ENCODE measurements at places on chromosomes 3 and 15.

GRCh38 chr3:8938021-8938420 lies 25.3 kb downstream of the RAD18 start:
- DNase-seq: no peak

DNA sequence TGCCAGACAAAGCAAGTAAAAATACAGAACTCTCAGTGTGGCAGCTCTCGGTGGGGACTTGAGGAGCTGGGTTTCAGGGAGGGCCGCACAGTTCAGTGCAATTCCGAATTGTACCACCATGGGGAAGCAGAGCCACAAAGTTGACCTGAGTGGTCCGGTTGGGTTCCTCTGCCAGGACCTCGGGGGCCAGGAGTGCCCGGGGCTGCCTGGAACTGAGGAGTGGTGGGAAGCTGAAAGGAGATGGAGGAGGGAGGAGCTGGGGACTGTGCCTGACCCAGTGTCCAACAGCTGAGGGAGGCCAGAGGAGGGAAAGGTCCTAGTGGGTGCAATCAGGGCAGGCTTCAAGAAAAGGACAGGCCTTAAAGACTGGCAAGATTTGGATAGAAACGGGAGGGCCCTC lies 32.2 kb upstream of the TRH start:
- DNase-seq: peak; percentile 51

- no peak for DNase-seq
Measured at GRCh38 chr15:38506997-38507396, 53.1 kb downstream of the FAM98B start.

DNA sequence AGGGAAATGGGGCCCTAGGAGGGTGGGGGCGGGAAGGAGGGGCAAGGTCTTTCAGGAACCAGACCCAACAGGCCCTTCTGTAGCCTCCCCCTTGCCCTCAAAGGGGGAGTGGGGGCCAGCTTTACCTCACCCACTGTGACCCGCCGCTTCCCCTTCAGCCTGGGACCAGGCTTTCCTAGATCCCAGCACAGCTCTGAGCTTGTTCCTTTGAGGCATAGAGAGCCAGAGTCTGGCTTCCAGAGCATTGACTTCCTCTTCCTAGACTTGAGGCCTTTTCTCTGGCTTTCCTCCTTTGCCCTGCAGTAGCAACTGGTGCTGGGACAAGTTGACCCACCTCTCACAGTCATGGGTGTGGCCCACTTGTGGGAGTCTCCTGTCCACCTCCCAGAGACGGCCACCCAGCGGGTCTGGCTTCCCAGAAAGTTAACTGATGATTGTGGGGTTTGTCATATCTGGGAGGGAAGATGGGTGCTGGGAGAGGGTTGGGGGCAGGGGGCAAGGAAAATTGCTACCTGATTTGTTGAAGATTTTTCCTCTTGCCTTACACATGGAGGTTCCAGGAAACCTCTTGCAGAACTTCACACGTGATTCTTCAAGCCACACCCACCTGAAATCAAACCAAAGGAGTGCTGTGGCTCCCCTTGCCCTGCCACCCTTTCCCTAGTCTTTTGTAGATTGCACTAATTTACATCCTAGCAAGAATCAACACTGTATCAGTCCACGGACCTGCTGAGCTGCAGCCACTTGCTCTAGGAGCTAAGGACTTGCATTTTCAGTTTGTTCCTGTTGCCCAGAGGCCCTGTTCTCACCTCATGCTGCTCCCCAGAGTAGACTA lies 4.1 kb upstream of the CHST14 start:
- DNase-seq: no peak

DNA sequence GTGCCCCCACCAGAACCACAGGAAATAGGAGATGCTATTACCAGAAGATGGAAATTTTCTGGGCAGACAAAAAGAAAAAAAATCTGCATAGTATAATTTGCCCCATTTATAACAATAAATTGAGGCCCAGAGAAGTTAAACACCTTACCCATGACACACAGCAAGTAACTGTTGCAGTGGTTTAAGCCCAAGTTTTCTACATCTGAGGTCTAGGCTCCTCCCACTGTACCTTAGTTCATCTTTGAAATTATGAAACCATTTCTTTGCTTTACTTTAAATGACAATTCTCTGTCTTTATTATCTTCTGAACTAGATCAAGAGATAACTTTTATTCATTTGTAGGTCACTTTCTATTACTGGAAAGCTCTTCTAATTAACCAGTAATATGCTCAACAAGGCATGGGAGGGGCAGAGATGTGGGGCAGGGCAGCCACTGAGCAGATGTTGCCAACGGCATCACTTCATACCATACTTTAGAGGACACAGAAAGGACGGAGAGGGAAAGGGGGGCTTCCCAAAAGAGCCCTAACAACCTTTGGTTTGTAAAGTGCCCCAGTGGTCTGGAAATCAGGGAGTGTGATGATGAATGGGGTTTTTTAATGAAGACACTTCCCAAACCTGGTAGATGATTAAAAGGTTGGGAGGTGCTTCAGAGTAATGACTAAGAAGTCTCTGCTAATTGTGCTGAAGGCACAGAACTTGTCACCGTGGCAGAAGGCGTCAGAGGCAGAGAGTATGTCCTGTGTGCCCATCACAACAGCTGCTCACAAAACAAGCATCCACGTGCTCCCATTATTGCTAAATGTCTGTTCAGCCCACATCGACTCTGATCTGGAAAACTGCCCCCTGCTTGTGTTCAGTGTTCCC lies 342.5 kb downstream of the SHQ1 start:
- DNase-seq: no peak

GRCh38 chr15:101635944-101636727 lies 16.0 kb downstream of the TM2D3 start:
- no peak for DNase-seq

DNA sequence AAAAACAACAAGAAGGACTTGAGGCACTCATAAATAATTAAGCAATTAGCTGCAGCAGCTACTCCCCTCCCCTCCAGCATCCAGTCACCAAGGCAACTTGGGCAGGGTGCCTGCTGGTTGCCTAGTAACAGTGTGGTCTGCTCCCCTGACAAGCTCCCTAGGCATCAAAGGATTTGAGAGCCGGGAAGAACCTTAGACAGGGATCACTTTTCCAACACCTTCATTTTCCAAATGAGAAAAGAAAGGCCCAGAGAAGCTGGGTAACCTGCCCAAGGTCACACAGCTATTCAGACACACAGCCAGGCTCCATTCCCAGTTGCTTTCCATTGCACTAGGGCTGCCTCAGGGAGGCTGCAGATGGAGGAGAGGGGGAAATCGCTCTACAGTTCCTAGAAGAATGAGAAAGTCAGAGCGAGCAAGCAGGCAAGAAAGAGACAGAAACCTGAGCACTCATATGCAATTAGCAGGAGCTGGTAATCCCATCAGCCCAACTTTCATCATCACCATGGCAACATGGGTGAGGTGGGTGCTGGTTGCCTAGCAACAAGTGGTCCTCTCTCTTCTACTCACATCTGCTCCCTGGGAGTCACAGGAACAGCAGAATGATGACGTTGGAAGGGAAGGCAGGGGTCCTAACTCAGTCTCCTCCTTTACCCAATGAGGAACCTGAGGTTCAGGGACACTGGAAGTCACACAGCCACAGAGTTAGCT lies 3.6 kb upstream of the EIF4E3 start:
- no peak for DNase-seq

GRCh38 chr15:98113327-98113726 lies 152.8 kb downstream of the ARRDC4 start:
- DNase-seq: no peak

DNA sequence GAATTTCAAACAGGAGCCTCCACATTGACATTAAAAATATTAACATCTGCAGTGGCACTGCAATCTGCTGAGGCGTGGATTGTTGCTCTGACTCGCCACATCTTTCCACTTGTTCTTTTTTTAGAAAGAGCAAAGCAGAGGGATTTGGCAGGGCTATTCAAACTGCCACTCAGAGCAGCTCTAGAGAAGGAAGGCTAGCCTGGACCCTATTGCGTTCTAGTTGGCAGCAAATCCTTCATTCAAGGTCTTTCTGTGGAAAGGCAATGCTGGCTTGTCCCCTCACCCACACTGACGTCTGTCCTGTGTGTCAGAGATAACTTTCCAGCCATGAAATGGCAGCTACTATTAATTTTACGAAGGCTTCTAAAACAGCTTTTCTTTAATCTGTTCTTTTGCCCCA lies 483.2 kb upstream of the SGO1 start:
- DNase-seq: no peak

GRCh38 chr3:108862865-108863798 lies 40.5 kb downstream of the TRAT1 start:
- DNase-seq: no peak

DNA sequence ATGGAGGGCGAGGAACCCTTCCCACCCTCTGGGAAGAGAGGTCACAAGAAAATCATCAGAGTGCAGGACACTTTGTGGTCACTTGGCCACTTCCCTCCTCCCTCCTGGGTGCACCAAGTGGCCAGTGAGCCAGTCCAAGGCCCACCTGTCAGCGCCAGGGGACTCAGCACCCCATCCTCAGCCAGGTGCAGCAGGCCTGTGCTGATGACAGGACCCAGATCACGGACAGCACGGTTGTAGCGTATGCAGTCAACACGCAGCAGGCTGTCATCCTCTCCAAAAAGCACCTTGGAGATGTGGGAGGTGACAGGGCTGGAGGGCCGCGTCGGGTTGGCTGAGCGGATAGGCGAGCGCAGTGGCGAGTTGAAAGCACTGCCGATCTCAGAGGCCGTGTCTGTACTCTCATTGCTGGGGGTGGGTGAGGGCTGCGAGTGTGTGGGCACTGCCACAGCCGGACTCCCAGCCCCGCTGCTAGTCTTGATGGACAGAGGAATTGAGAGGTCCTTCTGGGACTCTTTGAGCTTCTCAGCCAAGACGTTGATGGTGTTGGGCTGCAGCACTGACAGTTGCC lies 41.5 kb downstream of the SEMA3G start:
- no peak for DNase-seq

DNA sequence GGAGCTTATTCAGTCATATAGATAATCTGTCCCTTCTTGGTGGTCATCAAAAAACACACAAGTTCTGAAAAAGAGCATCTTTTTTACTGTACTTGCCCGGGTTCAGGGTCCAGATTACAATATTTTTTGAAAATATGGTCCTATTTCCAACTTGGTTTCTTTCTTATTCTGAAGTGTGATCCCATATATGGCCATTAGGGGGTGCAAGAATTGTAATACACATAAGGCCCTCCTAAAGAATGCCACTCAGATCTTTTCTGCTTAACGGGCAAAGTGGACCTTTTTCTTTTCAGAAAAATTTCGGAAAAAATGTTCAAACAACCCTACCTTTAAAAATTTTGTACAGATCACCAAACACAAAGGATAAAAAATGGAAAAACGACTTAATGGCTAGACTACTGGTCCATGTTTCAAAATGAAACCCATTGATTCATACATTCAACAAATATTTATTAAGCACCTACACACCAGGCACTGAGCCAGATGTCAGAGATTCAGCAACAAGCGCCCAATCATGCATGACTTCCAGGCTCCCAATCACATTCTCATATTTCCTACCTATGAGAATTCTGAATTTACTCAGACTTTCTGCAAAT lies 102.0 kb upstream of the MYRIP start:
- DNase-seq: no peak

GRCh38 chr3:71238355-71238757 lies 345.2 kb downstream of the FOXP1 start:
- DNase-seq: no peak

DNA sequence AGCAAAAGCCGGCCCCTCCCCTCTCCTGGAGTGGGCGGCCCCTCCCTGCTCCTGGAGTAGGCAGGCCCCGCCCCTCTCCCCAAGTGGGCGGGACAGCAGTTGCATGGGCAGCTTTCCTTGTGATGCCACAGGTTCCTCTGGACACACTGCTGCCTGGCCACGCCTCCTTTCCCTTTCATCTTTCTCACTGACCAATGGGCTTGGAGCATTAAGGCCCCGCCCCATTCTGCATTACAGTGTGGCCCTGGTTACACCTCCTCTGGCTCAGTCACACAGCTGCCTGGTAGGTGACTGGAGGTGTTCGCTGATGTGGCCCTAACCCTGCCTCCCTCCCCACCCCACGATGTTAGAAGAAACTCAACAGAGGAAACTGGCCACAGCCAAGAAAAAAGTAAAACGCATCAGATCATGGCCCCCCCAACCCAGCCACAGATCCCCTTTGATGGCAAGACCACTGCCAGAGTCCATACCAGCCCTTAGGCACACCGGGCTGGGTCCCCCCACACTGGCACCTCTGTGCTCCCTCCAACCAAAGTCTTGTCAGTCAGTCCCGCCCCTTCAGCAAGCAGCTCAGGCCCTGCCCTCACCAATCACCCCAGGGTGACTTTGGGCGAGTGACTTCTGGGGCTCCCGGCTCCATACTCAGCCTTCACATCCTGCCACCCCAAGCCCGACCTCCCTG lies 84.3 kb downstream of the ADAMTS7 start:
- no peak for DNase-seq

- no peak for DNase-seq
Measured at GRCh38 chr3:160757233-160758106, 1.4 kb downstream of the PPM1L start.

DNA sequence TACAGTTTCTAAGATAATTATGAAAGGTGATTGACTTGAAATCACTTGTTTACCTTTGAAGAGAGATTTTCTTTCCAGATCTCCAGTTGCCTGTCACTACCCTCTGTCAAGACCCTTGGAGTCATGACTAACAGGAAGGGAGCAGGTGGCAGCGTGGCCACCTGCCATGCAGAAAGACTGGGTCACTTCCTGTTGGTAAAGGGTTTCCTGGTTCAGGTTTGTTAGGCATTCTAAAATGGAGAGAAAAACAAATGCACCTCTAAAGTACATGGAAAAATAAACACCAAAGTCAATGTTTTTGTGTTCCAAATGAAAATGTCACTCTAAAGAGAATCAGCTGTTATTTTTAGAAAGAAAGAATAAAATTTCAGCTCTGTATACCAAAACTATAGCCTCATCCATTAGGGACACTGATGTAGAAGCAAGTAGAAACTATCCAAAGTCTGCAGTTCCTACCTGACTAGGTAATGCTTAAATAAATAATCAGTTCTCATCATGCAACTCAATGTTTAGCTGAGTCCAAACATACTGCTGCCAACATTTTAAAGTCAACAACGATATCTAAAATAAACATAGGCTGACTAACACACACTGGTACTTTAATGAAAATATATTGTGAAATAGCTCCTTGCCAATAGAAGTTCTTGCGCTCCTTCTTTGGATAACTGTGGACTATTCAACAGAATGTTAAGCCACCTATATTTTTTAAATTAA lies 23.9 kb upstream of the TM4SF1 start:
- no peak for DNase-seq

- no peak for DNase-seq
Measured at GRCh38 chr15:69341356-69341755, 42.6 kb downstream of the PAQR5 start.

DNA sequence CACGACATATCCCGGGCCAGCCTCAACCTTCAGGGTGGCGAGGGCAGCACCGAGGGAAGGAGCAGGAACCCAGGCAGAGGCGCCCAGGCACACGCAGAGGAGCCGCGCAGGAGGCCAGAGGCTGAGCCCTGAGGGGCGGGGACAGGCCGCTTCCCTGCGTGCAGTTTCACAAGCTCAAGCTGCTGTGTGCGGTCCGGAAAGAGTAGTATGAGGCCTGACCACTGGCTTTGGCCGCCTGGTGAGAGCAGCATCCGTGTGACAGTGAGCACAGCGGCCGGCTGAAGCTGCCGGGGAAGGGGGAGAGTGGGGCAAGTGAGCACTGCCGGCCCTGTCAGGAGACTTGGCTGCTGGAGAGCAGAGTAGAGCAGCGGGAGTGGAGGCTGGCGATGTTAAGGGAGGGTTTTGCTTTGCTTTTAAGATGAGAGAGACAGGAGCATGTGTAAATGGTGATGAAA lies 8.7 kb downstream of the ZDHHC19 start:
- no peak for DNase-seq

GRCh38 chr15:42695527-42696071 lies 41.3 kb downstream of the CDAN1 start:
- DNase-seq: no peak

GRCh38 chr15:100334015-100334414 lies 7.8 kb downstream of the ADAMTS17 start:
- no peak for DNase-seq
